ENCODE measurements at places on chromosomes 3 and 15. TPM values are rescaled to one million over a fixed set of nuclear protein-coding genes. Genes with fewer than 3 reads are reported as not detected.

The FBXO40 gene
- total RNA-seq: not detected

The CPNE4 gene
- total RNA-seq: not detected

The GRAMD2A gene
- not detected for total RNA-seq

The FMN1 gene
- total RNA-seq: 0.84 TPM

The ANO10 gene
- 9.9 TPM for total RNA-seq

The GRK7 gene
- total RNA-seq: not detected

The EFHB gene
- total RNA-seq: not detected

The NMNAT3 gene
- total RNA-seq: 4.0 TPM

The COL6A5 gene
- not detected for total RNA-seq

The TRPM1 gene
- total RNA-seq: not detected

The HCLS1 gene
- total RNA-seq: 336 TPM
